ENCODE measurements at places on chromosomes 11 and 22.

- DNase-seq, result no peak
Measured at GRCh38 chr11:66242095-66242765, 26.2 kb upstream of the RAB1B start.

- DNase-seq, result no peak
Measured at GRCh38 chr11:1499899-1500298, 13.3 kb upstream of the MOB2 start.

- DNase-seq, result no peak
Measured at GRCh38 chr22:24289114-24289513, 18.5 kb downstream of the SPECC1L start.

GRCh38 chr11:102757823-102758549 lies 22.4 kb downstream of the MMP10 start:
- DNase-seq, result no peak

GRCh38 chr11:73425108-73425507 lies 48.9 kb downstream of the RELT start:
- DNase-seq, result no peak

GRCh38 chr11:75148436-75148983 lies 2.4 kb upstream of the SLCO2B1 start:
- DNase-seq, result no peak

GRCh38 chr11:130592056-130592455 lies 143.6 kb downstream of the ADAMTS15 start:
- DNase-seq, result no peak

DNA sequence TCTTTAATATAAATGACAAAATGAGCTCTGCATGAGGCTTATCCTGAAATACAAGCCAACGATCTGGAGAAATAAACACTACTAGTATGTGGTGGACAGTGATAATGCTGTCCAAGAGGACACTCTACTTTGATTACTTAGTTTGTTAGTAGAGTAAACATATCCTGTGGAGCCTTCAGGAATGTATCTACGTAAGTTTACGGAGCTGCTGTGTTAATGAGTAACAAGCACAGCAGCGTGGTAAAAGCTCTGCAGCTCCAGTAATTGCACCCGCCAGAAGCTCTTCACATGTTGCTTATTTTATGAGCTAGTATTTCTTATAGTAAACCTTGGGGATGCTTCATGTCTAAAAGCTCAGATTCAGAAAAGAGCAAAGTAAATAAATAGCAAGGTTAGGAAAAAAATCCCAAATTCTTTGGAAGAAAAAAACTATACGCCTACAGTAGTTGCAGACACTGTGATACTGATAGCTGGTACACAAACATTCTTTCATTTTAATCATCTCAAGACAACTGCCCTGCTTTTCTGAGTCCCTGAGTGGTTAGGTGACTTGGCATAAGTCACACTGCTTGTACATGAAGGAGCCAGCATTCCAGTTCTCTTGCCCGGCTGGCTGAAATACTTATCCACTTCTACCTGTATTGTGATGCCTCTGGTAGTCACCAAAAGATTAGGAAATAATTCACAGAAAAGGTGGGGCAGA lies 32.7 kb upstream of the CCDC34 start:
- no peak for DNase-seq

DNA sequence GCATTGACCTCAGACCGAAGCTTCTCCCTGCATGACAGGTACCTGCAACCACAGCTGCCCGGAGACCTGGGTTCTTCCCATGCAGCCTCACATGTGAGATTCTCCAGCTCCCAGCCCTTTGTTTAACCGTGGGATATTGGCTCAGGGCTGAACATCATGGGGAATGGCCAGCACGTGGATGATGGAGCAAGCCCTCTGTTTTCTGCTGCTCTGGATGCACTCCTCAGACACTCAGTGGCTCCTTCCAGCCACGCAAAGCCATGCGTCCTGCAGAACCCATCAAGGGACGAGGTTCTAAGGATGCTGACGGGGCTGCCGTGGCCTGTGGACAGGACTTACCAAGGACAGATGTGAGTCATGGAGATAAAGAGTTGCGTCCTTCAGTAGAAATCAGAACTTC lies 639.1 kb downstream of the BRD1 start:
- no peak for DNase-seq

GRCh38 chr11:107830915-107831540 lies 27.6 kb downstream of the SLC35F2 start:
- no peak for DNase-seq

- DNase-seq, result no peak
Measured at GRCh38 chr11:19866521-19866920, 153.9 kb downstream of the NAV2 start.
